Activated naive CD4-positive, alpha-beta T cell (primary cell): ENCODE measurements at places on chromosomes 5 and 9.

- no peak for DNase-seq
Measured at GRCh38 chr5:67246108-67246507, 49.5 kb upstream of the CD180 start.

GRCh38 chr9:82606492-82607382 is 456.2 kb downstream of the RASEF start:
- no peak for DNase-seq

- no peak for DNase-seq
Measured at GRCh38 chr9:75615284-75615683, 275.2 kb upstream of the PCSK5 start.

GRCh38 chr5:717143-717542 is 24.0 kb upstream of the TPPP start:
- DNase-seq = no peak

DNA sequence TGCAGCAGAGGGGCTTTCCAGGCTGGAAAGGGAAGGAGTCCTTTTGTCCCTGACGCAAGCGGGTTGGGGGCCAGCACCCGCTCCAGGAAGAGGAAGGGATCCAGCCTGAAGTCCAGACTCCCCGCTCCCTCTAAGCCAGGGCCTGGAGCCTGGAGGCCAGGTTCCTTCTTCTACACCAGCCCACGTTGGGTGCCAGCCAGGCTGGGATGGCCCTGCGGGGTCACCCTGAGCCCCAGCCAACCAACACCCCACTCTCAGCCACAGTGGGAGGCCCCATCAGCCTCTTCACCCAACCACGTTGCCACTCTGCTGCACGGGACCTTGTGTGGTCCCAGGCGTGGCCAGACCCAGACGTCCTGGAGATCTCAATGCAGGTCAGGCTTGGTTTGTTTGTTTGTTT is 970 bp upstream of the FUT7 start:
- DNase-seq = no peak

DNA sequence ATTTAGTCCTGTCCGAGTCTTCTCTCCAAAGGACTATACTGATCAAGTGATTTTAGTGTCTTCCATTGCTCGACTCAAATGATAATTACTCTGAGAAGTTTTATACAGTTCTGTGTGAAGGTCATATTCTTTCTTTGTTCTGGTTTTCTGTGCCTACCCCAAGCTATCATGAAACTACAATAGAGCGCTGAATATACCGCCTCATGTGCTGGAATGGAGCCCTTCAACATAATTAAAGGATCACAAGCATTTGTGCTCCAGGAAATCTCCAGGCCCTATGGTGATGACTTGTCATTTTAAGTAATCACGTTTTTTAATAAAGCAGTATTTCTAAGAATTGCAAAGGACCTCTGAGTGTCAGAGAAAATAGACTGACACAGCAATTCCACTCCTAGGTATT is 10.9 kb upstream of the SLC31A2 start:
- DNase-seq = no peak

DNA sequence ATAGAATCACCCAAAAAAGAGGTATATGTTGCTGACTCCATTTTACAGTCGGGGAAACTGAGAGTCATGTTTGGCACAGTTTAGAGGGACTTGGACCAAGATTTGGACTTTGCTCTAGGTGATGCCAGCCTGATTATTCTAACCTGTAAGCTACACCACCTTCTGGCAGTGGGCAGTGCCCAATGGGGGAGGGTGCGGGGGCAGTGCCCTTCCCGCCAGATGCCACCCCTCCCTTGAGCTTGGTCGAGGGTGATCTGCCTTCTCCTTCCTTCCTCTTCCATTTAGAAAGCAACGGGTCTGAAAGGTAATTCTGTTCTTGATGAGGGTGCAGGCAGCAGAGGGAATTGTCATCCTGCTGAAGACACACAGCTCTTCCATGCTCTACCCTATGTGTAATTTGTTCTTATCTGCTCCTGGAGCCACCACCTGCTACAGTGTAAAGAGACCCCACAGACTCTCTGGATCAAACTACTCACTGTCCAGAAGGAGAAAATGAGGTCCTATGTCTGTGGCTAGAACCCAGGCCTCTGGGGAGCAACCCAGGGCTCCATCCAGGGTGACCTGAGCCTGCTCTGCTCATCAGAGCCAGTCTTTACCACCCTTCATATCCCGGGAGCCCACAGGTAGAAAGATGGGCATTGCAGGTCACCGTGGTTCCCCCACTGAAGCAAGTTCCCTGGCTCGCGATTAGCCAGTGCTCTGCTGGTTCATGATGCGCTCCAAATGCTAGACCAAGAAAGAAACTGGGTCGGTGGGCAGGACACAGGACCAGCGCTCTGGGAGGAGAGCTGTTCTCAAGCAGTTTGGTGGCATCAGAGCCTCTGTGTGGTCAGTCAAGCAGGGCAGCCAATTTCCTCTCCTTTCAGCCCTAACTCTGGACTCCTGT is 156.2 kb downstream of the RGS3 start:
- no peak for DNase-seq

DNA sequence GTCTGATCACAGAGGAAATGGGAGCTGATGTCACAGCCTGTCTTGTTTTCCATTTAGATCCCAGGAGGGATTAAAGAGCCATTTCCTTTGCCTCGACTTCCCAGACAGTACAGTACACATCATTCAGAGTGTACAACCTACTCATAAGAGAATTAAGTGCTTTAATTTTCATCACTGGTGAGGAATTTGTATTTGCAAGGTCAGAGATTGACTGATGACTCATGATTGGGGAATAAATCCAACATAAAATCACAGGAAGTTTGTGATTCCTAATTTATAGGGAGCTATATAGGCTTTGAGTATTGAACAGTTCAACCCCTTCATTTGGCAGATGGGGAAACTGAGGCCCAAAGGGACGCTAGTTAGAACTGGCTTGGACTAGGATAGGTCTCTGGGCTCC is 4.1 kb upstream of the TOMM5 start:
- no peak for DNase-seq

- no peak for DNase-seq
Measured at GRCh38 chr5:132870801-132871200, 2.7 kb upstream of the LEAP2 start.

- DNase-seq = no peak
Measured at GRCh38 chr9:127528422-127529251, 77.3 kb downstream of the LRSAM1 start.

GRCh38 chr5:120256376-120256775 is 207.7 kb upstream of the PRR16 start:
- no peak for DNase-seq

- no peak for DNase-seq
Measured at GRCh38 chr5:77828445-77828844, 52.3 kb upstream of the TBCA start.

DNA sequence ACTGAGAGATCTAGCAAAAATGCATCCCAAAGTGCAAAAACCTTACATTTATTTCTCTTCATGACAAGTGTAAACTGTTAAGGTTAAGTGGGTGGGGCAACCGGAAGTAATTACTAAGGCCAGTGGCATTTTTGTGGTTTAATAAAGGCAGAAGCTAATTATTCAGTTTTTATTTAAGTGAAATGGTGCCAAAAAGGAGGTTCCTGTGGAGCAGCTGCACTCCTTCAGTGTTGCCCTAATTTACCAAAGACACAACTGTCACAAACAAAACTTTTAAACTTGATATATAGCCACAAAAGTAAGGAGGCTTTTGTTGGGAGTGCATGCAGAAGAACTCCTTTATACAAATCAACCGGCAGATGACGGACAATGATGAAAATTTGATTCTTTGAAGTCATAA is 81.6 kb downstream of the NDUFS4 start:
- no peak for DNase-seq

- DNase-seq = no peak
Measured at GRCh38 chr5:138466125-138466899, 1.0 kb downstream of the EGR1 start.

- no peak for DNase-seq
Measured at GRCh38 chr5:15027764-15028163, 156.2 kb upstream of the ANKH start.

- peak; percentile 1 for DNase-seq
Measured at GRCh38 chr9:5459289-5459829, 9.0 kb downstream of the CD274 start.
